ENCODE measurements at places on chromosomes 2 and 18.

- DNase-seq = no peak
Measured at GRCh38 chr2:26692897-26693849, 651 bp downstream of the KCNK3 start.

GRCh38 chr18:54240629-54241107 is 16.2 kb upstream of the MBD2 start:
- no peak for DNase-seq

DNA sequence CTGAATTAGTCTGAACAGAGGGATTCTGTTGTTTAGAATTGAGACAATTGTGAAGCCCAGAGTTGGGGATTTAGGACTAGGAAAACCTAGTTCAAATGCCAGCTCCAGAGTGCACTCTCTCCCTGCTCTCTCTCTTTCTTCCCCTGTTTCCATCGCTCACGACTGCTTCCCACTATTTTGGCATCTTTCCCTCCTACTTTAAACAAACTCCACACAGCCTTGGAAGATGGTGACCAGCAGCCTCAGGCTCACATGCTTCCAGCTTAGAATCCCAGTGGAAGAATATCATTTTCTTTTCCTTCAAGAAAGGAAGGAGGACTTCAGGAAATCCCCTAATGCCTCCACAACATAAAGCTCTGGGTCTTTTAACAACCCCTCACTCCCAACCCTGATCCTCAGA is 6.1 kb upstream of the DNMT3A start:
- no peak for DNase-seq

- no peak for DNase-seq
Measured at GRCh38 chr2:72668647-72669046, 157.2 kb downstream of the EXOC6B start.

- DNase-seq = no peak
Measured at GRCh38 chr2:205287316-205287715, 395.0 kb upstream of the NRP2 start.

DNA sequence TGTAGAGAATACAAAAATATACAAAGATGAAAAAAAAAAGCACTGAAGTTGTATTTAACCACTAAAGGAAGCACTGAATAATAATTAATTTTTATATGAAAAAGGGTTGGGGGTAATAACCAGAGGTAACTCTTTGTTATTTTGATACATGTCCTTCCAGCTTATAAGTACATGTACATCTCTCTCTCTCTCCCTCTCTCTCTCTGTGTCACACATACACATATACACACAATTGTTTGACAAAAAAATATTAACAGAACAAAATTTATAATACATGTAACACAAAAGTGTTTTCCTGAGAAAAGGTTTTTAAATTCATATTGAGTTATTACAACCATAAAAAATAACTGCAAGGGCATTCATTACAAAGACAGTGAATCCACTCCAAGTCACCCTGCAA is 4.6 kb downstream of the WIPF1 start:
- no peak for DNase-seq

DNA sequence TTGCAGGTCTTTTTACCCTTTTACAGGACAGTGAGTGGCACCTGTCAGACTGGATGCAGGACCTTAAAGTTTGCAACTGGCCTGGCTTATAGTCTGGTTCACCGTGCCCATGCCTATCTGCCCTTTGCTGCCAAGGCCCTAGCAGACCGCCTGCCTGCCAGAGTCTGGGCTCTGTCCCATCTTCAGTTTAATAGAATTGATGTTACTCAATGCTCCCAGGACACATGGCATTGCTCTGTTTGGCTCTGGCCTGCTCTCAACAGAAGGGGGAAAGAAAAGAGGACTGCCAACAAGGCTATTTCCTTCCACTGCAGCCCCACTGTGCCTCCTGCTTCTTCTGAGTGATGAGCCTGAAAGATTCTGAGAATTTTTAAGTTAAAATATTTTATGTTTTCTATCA is 25.6 kb upstream of the TMEM178A start:
- DNase-seq = no peak

DNA sequence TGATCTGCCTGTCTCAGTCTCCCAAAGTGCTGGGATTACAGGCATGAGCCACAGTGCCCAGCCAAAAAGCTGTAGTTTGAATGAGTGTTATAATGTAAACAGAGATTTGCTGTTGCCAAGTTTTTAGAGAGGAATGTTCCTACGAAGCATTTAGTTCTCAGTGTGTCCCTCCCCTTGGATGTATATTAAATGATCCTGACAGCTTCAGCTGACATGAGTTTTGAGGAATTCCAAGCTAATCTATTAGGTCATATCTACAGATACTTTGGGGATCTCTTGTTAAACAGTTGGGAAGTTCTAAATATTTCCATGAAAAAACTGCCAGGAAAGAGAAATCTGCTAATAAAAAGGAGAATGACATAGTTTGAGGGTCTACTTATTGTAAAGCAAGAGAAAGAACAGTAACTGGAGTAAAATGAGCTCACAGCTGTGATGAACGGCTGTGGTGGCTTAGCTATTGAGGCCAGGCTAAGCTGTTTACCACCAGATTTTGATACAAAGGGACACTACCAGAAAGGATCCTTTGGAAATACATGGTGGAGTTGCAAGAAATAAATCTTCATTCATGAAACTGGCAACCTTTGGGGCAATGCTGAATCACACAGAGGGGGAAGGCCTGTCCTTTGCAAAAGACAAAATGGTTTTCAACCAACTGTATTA is 2.6 kb upstream of the STON1 start:
- DNase-seq = no peak

DNA sequence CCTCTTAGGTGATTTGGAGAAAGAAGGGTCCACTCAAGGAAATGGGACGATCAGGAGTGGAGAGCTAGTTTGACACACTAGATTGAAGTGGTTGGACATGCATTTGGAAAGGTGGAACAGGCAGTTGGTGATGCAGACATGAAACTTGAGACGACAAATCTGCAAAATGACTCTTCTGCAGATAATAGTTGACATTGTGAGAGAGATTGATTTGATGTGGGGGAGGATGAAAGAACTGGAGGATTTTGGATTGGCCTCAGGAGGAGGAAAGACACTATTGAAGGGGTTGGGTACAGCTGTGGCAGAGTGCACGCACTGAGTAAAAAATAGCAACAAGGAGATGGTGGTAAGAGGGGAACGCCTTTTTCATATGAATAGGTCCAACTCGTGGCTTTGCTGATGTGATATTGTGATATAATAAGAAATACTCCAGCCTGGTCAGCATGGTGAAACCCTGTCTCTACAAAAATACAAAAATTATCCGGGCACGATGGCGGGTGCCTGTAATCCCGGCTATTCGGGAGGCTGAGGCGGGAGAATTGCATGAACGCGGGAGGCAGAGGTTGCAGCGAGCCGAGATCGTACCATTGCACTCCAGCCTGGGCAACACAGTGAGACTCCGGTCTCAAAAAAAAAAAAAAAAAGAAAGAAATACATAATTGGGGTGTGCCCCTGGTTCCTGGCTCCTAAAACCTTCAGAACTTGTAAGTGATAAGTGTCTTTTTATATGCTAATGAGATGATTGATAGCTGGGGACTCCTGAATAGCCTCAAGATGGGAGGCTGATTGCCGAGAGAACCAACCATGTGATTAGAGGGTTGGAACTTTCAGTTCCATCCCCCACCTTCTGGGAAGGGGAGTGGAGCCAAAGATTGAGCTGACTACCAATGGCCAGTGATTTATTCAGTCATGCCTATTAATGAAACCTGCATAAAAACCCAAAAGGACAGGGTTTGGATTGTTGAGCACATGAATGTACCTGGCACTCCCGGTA is 9.7 kb downstream of the TTLL4 start:
- DNase-seq = no peak

GRCh38 chr18:2144811-2145210 is 426.5 kb downstream of the METTL4 start:
- no peak for DNase-seq

GRCh38 chr2:9154061-9154460 is 52.6 kb upstream of the ASAP2 start:
- no peak for DNase-seq

DNA sequence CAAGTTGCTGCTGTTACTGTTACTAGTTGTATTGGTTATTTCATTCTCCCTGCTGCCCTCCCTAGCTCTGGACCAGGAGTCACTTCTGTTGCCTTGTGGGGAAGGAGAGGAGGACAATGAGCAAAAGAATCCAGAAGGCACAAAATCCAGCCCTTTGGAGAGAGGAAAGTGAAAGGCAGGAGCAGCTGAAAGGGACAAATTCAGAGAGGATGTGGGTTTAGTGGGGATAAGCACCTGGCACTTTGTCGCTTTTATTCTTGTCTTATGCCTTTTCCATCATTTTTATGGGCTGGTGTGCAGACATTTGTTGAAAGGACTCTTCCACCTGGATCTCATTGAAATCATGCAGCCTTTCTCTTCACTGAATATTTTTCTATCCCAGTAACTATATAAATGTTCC is 24.3 kb upstream of the LTBP1 start:
- no peak for DNase-seq

GRCh38 chr2:79200762-79201161 is 41.2 kb upstream of the REG3A start:
- DNase-seq = no peak

- no peak for DNase-seq
Measured at GRCh38 chr2:114569166-114569565, 126.7 kb downstream of the DPP10 start.

DNA sequence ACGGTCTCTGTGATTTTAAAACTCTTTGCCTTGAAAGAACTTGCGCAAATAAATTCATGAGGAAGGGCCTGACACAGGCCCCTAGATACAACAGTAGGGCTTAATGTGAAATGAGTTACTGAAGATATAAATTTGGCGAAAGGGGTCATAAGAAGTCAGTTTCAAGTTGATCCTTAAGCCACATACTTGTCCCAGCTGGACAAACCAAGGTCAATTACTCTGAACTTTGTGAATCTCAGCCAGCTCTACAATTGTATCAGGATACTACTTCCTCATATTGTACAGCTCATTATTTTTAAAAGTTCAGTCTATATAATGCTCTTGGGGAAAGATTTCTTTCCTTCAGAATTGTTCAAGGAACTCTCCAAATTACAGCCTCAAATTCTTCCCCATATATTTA is 432.8 kb downstream of the METTL4 start:
- DNase-seq = no peak

- no peak for DNase-seq
Measured at GRCh38 chr18:37412333-37412732, 153.3 kb downstream of the CELF4 start.

GRCh38 chr18:80147037-80147417 is 38.0 kb downstream of the ADNP2 start:
- no peak for DNase-seq

DNA sequence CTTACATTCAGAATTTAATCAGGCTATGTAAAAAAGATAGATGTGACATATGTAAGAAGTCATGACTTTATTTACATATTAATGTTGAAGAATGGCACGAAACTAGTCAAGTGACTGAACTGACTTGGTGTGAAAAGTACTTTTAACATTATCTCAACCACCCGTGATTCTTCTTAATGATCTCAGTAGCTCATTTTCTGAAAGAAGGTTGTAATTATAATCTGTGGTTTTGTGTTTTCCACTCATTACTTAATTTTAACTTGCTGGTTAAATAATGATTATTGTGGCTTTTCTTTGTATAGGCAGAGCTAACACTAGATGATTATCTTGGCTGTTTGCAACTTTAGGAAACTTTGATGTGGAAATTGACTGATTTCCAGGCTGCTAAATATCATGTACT is 18.5 kb downstream of the KCNJ13 start:
- DNase-seq = no peak

- no peak for DNase-seq
Measured at GRCh38 chr18:26397019-26397418, 151.3 kb downstream of the KCTD1 start.

DNA sequence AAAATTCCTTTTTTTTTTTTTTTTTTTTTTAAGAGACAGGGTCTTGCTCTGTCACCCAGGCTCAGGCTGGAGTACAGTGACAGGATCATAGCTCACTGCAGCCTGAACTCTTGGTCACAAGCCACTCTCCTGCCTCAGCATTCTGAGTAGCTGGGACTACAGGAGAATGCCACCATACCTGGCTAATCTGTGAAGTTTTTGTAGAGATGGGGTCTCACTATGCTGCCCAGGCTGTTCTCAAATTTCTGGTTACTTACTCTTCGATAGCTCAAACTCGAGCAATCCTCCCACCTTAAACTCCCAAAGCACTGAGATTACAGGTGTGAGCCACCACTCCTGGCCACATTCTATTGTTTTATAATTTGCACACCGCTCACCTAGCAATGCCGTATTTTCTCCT is 27.0 kb downstream of the RNF149 start:
- DNase-seq = no peak

- no peak for DNase-seq
Measured at GRCh38 chr2:29032189-29032588, 42.1 kb downstream of the PCARE start.

All from stimulated activated CD4-positive, alpha-beta T cell treated with anti-CD3 and anti-CD28 coated beads, Interleukin-4, amount 100 ng/mL, for 4 hours (primary cell).